ENCODE measurements at places on chromosomes 12 and 14. TPM values are rescaled to one million over a fixed set of nuclear protein-coding genes. Genes with fewer than 3 reads are reported as not detected.

The ISCA2 gene
- polyA plus RNA-seq = 39.4 TPM

The PARPBP gene
- 14.1 TPM for polyA plus RNA-seq

DNA sequence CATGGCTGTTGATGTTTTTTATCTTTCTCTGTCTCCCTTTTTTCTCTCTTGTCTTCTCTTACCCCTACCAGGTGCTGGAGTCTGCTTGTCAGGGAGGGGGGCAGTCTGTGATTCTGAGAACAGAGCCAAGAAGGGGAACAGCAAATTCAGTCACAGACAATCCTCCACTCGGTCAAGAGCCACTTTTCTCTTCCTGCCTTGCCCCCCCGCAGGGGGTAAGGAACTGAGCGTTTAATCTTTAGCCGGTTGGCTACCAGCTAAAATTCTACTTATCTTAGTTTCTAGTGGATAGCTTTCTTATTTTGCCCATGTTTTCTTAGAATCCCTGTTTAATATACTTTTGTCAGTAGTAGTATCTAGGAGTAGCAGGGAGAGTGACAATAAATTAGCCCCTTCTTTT, 1.9 kb downstream of the RIMKLB start:
- no peak for DNase-seq

DNA sequence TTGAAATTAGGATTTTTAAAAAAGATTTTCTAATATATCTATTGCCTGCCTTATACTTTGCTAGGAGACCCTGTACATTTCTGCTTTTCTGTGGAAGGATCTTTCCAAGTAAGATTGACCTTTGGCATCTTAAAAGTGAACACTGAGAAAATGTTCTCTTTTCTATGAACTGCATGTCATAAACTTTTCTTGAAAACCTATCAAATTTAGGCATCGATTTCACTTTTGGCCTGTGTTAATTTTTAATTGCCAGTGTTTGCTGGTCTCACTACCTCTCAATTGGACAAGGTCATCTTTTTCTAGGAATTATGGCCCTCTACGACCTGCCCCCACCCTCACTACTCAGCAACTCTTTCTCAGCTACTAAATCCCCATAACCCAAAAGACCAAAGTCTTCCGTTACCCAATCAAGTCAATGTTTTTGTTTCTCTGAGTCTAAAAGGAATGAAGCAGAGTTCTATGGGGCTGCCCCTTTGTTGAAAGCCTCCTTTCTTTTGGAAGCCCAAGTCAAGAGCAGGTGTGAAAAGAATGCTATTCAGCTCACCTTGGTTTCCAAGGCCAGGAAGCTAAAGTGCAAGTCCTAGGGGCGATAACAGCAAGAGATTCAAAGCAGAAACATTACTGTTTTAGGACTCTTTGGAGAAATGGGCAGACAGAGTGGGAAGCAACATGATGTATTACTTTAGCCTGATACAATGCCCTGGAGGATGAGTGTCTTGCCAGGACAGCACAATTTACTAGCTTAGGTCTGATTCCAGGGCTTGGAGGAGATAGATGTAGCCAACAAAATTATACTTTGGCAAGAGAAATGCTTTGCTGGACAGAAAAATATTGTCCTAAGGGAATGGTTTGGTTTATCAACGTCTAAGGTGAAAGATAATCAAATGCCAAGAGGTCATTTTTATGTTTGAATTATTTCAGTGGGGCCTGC, 55.0 kb downstream of the IGF1 start:
- no peak for DNase-seq

DNA sequence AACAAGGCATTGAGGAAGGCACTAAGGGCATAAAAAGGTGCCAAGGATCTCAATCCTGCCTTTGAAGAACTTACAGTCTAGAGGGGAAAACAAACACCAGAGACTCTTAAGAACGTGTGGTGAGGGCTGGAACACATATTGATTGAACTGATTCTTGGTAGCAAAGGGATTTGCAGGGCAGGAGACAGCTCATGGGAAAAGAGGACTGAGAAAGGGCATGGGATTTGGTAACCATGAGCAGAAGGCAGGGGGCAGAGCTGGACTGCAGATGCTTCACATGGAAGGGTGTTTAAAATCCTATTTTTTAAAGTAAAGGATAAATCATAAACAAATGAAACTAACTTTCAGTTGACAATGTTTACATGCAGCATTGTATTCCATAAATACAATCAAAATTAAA, 203.1 kb downstream of the ITPR2 start:
- no peak for DNase-seq

The AKAP6 gene
- 2.6 TPM for polyA plus RNA-seq

- no peak for DNase-seq
Observed at GRCh38 chr12:89347325-89347829, 4.9 kb downstream of the DUSP6 start.

The SERPINA12 gene
- polyA plus RNA-seq = 0.42 TPM

DNA sequence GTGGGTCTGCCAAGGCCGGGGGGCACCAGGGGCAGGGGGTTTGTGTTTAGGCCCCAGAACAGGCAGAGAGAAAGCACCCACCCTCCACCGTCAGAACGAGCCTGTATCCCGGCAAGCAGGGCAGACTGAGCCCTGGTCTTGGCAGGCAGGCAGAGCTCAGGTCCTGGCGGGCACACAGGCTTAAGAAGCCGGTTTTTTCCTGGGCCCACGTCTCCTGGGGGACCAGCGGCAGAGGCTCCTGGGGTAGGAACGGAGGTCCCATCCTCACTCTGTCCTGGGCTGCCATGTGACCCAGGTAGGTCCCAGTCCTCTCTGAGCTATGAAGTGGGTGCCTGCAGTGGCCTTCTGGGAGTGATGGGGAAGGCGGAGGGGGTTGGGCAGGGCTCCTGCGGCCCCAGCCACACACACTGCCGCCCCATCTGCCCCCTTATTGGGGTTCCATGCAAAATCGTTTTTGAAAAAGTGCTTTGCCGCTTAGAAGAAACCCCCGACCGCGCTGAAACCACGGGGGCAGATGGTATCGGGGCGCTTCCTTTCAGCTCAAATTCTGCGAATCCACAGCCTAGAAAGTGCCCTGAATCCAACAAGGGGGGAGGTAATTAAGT, 24.2 kb downstream of the SH2B3 start:
- no peak for DNase-seq

The CPM gene
- 30.9 TPM for polyA plus RNA-seq

DNA sequence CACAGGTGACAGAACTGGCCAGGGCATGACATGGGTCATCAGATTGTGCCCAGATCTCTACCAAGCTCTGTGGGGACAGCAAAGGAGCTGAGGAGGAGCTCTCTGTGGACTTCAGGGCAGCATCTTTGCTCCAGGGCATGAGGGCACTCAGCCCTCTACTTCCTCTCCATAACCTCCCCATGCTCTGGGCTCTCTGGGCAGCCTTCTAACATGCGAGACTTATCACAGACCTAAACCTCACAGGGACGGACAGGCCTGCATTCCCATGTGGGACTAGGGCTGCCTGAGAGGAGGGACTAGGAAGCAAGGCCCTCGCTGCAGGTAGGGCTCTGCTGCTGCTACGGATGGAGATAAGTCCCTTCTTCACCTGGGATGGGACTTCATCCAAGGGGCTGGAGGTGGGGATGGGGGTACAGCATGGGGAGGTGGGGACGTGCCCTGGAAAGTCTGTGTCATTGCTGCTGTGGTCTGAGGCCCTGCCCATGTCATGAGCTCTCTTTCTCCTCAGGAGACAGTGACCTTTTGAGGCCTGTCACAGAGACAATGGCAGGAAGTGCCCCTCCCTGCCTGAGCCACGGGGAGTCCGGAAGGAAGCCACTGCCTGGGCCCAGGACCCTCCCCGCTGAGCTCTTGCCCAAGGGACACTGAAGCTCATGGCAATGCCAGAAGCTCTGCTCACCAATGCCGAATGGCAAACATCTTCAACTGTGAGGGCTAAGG, 44.1 kb downstream of the PITPNM2 start:
- DNase-seq = no peak

DNA sequence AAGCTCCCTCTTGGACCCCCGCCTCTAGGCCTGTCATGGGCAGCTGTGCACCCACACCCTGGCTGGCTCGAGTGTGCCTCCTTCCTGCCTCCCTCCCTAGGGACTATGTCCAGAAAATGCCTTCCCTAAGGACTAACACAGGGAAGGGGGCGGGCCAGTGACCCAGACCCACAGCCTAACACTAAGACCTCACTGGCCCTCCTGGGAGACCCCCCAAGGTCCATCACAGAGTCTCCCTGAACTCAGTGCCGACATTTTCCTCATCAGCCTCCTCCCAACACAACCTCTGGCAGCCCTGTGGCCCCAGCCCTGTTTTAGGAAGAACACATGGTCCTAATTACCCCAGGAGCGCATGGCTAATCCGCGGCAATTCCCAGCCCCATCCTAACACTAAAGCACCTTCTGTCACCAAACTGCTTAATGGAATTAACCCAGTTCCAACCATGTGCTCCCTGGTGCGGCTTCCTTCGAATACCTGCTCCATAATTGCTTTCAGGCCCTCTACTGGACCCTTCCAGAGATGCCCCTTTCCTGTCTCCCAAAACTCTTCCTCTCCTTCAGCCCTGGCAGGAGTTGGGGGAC, 5.6 kb downstream of the MSI1 start:
- no peak for DNase-seq

DNA sequence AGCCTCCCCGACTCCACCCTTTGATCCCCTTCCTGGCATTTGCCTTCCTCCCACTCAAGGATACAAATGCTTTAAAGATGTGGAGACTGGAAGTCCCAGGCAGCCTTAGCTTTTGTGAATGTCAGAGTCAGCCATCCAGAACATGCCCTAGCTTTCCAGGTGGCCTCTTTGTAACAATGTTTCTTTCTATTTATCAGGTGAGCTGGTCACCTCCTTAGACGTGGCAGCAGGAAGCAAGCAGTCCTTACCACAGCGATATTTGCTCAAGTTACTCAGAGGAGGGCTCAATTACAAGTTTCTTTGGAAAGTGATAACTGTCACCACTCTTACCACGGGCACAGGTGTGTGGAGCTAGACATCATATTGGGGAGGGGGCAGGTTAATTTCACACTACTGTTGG, 4.9 kb downstream of the GALNT6 start:
- no peak for DNase-seq

DNA sequence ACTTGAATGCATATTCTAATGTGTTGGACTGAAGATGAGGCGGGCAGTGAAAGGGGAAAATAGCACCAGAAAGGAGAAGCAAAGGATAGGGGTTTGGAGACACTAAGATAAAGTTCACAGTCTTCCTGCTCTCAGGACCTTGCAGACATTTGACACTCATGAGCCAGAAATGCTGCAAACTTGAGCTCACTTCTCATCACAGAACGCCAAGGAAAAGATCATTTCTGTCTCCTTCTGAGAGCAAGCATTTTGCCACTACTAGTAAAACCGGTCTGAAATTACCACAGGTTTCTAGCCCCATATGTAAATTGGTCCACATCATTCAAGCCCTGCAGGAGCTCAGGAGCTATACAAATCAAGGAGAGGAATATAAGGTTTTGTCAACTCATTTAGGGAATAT, 44.6 kb upstream of the ANO2 start:
- no peak for DNase-seq

DNA sequence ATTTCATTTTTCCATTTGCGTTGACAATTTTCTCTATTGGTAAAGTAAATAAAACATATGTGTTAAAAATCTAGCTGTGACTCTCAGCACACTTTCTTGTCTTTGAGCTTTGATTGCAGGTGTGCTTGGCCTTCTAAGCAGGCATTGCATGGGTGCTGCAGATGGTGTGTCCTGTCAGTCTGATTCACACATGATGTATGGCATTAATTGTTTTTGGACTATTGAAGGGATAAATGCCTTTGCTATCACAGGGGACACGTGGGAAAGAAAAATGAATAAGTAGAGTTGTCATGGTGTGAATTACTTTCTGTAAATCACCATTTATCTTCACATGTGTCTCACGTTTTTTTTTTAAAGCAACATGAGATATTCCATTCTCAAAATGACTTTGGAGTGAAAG, 211.3 kb upstream of the NAV3 start:
- no peak for DNase-seq

DNA sequence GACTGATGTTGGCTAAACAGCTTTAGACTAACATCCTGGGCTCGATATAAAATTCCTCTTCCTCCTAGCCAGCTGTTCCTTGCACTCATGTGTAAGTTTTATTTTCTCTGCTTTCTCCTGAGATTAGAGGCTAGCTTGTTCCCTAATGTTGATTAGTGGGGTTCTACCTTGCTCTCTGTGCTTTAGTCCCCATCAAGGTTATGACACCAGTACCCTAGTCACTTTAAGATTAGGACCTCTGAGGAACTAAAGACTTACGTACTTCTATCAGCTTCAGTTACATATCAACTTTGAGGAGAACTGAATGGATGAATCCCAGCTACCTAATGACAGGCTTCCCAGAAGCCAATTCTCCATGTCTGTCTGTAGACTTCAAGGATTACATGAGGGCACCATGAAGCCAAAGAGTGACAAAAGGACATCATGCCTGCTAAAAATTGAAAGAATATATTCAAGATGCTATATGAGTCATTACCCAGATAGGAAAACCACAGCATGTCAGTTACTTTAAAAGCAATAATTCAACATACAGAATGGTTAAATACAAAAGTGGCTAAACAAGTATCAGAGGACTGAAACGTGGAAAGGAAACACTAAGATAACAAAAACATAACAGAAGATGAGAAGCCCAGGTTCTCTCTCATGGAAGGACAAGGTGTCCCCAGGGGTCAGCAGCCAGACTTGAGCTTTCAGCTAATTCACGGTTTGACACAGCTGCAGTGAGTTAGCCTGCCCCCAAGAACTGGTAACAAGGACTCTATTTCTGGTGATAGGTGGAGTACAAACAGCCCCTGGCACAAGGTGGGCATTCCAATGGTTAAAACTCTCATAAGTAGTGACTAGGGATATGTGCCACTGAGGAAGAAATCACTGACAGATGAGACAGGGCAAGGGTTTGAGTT, 20.4 kb downstream of the ADAM20 start:
- DNase-seq = no peak

- DNase-seq = no peak
Observed at GRCh38 chr12:12327802-12328201, 22.2 kb downstream of the MANSC1 start.

- DNase-seq = no peak
Observed at GRCh38 chr12:75970310-75970709, 61.3 kb downstream of the PHLDA1 start.

DNA sequence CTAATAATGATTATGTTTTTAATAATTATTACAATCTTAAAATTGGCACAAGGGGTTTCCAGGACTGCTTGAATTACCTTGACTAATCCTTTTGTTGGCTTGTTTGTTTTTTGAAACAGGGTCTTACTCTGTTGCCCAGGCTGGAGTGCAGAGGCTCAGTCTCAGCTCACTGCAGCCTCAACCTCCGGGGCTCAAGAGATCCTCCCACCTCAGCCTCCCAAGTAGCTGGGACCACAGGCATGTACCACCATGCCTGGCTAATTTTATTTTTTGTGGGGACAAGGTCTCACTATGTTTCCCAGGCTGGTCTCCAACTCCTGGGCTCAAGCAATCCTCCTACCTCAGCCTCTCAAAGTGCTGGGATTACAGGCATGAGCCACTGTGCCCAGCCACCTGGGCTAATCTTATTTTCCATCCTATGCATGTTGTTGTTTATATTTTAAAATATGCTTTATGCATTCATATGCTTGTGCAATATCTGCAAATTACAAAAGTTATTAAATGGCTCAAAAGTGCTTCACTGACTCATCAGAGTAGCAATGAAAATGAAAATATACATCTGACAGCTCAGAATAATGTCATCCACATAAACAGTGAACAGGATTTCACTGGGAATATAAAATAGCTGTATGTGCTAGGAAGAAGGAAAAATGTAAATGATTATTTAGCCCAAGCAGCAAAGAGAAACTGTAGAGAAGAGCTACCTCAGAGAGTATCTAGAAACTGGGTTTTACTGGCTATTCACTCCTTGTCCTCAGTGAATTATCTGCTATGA, 24.8 kb upstream of the PLEKHG6 start:
- no peak for DNase-seq

The VRTN gene
- polyA plus RNA-seq = not detected

Measured in renal cortex interstitium (tissue), 15 donors.